ENCODE measurements at places on chromosomes 16 and 17.
A peak's percentile ranks its signal among the peaks of the same experiment; 100 is the strongest.

DNA sequence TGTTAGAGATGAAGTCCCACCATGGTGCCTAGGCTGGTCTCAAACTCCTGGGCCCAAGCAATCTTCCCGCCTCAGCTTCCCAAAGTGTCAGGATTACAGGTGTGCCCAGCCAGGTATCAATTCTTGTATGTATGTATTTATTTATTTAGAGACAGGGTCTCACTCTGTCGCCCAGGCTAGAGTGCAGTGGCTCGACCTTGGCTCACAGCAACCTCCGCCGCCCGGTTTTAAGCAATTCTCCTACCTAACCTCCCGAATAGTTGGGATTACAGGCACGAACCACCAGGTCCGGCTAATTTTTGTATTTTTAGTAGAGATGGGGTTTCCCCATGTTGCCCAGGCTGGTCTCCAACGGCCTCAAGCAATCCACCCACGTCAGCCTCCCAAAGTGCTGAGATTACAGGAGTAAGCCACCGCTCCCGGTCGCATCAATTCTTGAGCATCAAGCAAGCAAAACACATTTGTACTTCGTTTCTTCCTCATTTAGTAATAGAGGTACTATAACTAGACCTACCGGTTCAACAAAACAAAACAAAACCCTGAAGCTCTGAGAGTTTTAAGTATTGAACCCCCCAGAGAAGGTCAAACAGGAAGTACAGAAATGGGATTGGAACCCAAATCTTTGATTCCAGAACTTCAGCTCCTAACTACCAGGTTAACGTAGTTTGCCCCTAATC lies 1.0 kb upstream of the ZNF500 start:
- peak; percentile 38 for DNase-seq

DNA sequence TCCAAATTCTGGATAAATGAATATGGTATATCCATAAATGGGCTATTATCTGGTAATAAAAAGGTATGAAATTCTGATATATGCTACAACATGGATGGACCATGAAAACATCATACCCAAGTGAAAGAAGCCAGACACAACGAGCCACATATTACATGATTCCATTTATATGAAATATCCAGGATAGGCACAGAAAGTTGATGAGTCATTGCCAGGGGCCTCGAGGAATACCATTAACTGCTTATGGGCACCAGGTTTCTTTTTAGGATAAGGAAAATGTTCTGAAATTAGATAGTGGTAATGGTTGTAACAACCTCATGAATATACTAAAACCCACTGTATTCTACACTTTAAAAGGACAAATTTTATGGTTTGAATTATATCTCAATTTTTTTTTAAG lies 123.2 kb downstream of the PITPNC1 start:
- DNase-seq, result peak; percentile 34

- DNase-seq, result no peak
These were observed 22.2 kb downstream of the KIAA0513 start for GRCh38 chr16:85049706-85050305.

- DNase-seq, result no peak
These were observed 172.8 kb downstream of the RBFOX3 start for GRCh38 chr17:79438058-79438457.

DNA sequence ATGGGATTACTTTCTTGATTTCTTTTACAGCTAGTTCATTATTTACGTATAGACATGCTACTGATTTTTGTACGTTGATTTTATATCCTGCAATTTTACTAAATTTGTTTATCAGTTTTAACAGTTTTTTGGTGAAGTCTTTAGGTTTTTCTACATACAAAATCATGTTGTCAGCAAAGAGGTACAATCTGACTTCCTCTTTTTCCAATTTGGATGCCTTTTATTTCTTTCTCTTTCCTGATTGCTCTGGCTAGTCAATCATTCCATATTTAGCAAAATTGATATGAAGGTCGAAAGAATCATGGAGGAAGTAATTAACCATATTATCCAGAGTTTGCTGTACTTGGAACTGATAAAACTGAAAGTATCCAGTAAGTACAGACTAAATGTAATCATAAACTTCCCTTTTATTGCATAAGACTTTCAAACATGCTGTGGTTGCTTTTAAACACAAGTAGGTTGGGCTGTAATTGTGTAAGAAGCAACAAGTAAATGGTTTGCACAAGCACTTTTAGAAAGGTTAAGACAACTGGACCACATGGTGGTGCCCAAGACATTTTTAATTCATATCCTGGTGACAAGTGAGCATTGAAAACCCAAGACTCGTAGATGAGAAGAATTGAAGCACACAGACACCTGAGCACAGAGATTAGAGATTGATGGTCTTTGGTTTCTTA lies 8.4 kb downstream of the GDE1 start:
- DNase-seq, result no peak

DNA sequence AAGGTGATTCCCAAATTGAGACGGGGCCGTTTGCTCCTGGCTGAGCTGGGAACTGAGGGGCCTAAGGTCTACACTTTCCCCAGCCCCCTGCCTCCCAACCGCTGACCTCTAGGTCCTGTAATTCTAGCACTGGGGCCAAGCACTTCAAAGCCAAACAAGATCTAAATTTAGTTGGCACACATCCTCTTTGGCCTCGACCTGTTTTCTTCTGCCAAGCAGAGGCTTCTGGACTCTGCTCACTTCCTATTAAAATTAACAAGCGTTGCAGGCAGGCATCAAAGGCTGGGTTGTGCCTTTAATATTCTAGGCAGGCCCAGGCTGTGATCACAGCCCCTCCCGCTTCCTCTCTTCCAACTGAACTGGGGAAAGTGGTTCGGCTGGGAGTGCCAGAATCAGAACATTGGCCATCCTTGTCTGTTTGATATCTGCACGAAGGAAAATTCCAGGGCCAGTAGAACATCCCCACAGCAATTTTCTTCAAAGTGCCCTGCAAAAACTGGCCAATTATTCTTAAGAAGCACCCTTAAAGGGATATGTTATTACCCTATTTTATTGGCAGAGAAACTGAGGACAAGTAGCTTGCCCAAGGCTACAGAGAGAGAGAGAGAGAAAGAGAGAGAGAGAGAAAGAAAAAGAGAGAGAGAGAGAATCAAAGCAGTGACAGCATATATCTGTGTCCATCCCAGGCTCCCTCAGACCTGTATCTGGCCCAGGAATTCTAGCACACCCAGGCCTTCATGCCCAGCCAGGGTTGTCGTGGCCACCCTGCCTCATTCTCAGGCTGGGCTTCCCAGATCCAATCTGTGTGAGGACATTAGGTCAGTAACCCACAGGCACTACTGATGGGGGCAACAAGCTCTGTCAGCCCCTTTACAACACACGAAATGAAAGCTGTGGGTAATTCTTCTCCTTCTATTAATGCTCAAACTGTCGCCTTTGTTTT lies 12.8 kb upstream of the MT4 start:
- no peak for DNase-seq

GRCh38 chr17:2705888-2706795 lies 5.4 kb downstream of the CLUH start:
- no peak for DNase-seq

GRCh38 chr17:50145532-50146229 lies 4.8 kb downstream of the PPP1R9B start:
- no peak for DNase-seq

DNA sequence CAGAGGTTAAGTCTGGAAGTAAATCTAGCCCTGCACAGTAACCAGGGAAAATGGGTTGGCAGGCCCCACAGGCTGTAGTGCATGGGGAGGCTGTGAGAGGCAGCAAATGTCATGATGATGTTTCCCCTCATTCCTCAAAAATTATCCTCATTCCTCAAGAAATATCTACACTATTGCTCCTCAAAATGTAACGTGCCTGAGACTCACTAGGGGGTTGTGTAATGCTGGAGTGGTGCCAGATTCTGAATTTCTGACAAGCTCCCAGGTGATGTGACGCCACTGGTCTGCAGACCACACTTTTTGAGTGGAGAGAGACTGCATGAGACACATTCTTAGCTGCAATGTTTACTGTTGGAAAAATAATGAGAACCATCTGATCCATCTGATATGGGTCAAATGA lies 1.2 kb upstream of the MPP3 start:
- peak; percentile 73 for DNase-seq

- DNase-seq, result no peak
These were observed 252.9 kb downstream of the GRIN2A start for GRCh38 chr16:9929313-9929712.

DNA sequence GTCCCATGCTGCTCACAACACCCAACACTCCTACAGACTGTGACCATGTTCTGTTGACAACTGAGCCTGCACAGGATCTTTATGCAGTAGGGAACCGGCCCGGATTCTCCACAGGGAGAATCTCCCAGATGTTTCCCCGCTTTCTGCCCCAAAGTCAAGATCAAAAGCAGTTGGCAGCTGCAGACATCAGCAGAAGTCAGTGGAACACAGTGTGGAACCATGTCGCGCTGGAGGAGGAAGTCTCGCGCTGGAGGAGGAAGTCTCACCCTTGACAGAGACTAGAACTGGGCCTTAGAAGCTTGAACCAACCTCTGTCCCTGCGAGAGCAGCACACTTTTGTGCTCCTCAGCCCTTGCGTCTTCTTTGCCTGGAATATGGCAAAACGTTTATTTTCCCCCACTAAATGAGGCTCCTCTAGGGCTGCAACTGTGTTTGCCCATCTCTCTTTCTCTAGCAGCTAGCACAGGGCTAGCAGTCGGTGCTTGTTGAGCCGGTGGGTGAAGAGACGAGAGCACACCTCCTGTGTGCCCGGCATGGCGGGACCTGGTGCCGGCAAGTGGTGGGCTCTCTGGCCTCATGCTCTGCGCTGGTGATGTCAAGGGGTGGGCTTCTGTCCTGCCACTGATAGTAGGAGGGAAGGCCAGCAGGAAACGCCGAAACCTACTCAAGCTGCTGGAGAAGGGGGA lies 2.1 kb upstream of the MRC2 start:
- DNase-seq, result no peak
